ENCODE measurements at places on chromosomes 7 and 10.
A peak's percentile ranks its signal among the peaks of the same experiment; 100 is the strongest.

- DNase-seq: peak; percentile 20
These were observed 31.3 kb upstream of the GDI2 start for GRCh38 chr10:5844345-5845055.

GRCh38 chr10:4267086-4267773, 482.2 kb upstream of the KLF6 start:
- no peak for DNase-seq

DNA sequence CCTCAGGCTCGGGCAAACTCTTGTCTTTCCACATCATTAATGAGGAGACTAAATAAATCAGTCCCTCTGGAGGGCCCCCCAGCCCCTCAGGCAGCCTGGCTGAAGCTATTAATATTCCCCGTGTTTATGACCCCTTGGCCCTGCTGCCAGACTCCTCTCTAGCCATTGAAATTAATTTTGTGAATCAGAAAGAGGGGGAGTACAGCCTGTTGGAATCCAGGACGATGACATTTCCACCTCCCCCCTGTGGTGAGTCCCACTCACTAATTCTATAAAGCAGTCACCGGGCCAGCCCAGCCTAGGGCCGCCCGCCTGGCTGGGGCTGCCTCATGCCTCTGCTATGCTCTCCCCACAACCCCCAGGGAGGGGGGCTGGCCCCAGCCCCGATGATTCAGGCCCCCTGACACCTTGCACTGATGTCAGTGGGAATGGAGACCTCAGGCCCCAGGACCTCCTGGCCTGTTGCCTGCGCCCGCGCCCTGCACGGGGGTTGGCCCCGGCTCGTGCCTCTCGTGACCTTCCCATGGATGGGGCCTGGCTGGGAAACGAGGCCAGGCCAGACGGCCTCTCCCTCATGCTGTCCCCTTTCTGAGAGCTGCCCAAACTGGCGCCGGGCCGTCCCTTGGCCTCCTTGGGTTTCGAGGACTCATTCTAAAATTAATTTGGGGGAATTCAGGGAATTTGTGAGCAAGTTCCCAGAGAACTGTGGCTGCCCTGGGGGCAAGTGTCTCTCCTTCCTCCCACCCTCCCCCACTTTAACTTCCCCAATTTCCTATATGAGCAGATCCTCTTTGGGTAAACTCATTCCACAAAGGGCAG, 34.0 kb downstream of the TMEM270 start:
- peak; percentile 86 for DNase-seq

DNA sequence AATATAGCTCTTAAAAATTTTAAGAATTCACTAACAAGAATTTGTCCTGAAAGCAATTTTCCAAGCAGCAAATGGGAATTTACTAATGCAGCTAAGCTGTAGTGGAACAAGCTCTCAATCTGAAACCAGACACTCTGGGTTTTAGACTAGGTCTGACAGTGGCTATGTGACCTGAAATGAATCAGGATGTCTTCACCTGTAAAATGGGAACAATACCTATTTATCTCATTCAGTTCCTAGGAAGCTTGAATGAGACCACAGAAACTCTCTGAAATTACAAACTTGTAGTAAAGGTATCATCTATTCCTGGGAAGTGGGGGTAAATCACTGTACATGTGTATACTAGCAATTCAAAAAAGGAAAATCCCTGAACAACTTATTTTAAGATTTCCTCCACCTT, 1.2 kb downstream of the DNAJC2 start:
- DNase-seq: no peak

- no peak for DNase-seq
These were observed 9.7 kb upstream of the PURB start for GRCh38 chr7:44894888-44895580.

DNA sequence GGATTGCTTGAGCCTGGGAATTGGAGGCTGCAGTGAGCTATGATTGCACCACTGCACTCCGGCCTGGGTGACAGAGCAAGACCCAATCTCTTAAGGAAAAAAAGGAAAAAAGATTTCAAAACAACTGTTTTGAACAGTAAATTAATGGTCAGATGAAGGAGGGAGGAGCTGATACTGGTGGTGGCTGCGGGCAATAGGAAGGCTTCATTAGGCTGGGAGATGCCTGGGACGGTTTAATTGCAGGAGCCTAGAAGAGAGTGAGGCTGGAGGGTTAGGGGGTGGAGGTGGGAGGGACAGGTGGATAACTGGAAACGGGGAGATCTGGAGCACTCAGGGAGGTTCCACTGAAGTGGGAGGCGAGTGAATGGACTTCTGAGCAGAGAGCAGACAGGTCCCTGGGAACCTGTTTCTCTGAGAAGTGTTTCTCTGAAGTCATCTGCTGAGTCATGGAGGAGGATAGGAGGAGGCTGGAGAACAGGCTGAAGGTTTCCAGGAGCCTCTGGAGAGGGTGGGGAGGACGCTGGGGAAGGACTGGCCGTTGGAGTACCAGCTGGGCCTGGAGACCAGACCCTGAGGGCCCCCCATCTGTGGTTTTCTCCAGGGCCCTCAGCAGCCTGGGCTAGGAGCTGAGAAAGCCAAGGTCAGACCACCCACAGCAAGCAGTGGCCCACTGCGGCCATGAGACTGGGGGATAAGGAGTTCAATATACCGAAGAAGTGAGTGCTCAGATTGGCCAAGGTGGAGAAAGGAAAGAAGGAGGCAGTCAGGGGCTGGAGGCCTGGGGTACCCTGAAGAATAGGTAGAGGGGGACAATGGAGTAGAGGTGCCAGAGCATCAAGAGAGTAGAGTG, 14.4 kb upstream of the YWHAG start:
- DNase-seq: no peak

DNA sequence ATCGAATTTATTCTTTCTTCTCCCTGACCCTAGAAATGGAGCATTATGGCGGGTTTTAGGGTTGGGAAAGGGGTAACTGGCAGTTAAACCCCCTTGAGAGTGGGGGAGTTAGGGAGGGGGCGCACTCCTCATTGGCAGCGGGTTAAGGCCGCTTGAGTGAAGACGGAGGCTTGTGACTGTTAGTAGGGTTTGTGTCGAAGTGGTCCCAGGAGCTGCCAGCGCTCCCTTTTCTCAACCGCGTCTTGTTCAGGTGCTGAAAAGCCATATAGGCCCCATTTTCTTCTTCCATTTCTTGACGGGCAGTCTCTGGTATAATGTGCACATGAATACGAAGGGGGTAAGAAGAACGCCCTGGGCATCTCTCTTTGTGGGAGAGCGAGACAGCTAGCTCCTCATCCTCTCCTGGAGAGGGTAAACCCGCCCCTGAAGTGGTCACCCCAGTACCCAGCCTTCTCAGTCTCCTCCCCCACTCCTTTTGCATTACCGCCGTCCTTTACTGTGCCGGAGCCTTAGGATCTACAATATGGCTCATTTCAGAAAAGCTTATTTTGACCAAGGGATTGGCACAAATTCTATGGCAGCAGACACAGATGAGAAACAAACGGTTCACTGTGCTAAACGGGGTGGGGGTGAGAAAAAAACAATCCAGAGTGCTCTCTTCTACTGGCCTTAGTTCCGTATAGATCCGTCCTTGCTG, 836 bp downstream of the KMT2E start:
- DNase-seq: no peak

- DNase-seq: no peak
These were observed 22.9 kb upstream of the ANTXRL start for GRCh38 chr10:46263831-46264268.

- no peak for DNase-seq
These were observed 56.3 kb upstream of the BMPER start for GRCh38 chr7:33849004-33849403.

GRCh38 chr10:104807581-104808310, 166.7 kb downstream of the SORCS3 start:
- DNase-seq: no peak

DNA sequence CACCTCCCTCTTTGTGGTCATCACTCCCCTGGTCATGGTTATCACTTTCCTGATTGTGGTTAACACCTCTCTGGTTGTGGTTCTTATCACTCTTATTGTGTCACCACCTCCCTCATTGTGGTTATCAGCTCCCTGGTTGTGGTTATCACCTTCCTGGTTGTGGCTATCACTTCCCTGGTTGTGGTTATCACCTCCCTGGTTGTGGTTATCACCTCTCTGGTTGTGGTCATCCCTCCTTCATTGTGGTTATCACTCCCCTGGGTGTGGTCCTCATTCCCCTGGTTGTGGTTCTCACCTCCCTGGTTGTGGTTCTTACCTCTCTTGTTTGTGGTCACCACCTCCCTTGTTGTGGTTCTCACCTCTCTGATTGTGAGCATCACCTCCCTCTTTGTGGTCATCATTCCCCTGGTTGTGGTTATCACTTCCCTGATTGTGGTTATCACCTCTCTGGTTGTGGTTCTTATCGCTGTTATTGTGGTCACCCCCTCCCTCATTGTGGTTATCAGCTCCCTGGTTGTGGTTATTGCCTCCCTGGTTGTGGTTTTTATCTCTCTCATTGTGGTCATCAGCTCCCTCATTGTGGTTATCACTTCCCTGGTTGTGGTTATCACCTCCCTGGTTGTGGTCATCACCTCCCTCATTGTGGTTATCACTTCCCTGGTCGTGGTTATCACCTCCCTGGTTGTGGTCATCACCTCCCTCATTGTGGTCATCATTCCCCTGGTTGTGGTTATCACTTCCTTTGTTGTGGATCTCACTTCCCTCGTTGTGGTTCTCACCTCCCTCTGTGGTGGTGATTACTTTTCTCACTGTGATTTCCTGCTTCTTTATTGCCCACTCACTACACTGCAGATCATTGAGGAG, 106.7 kb downstream of the GPR26 start:
- DNase-seq: no peak

GRCh38 chr7:116216956-116217571, 6.7 kb downstream of the TES start:
- DNase-seq: no peak

GRCh38 chr10:9913876-9914514, 1103.7 kb upstream of the CELF2 start:
- no peak for DNase-seq

- no peak for DNase-seq
These were observed 285.1 kb upstream of the SP8 start for GRCh38 chr7:21071561-21072501.

DNA sequence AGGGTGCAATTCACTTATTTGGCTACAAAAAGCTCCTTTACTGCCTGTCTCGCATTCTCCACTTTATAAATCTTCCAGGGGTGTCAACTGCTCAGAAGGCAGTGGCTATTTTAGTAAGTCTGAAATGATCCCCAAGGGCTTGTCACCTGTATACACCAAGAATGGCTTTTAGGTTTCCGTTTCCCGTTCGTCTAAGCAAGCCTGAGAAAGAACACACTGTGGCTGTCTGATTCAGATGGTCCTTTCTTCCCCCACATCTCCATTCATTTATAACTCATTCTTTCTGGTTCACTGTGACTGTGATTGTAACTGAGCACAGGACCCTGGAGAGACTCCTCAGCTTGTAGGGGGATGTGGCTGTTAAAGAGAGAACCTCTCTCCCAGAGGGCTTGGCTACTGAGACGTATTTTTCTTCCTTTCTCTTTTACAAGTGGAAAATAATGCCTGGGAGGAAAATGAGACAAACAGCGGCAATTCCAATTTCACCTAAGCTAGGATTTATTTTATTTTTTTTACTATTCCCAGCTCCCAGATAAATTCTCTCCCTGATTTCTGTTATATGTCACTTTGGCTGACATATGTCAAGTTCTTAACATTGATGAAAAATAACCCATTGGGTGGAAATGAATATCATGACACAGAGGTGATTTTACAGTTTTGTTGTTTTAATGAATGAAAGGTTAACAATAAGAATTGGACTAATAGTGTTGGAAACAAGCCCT, 129.3 kb downstream of the FAM107B start:
- DNase-seq: no peak

- DNase-seq: no peak
These were observed 6.8 kb downstream of the LDB1 start for GRCh38 chr10:102113261-102113955.

- no peak for DNase-seq
These were observed 327.3 kb downstream of the INHBA start for GRCh38 chr7:41375582-41375981.

All from AG09309 (cell line).